Naive thymus-derived CD8-positive, alpha-beta T cell (primary cell): ENCODE measurements at places on chromosomes 16 and 17. TPM values are rescaled to one million over a fixed set of nuclear protein-coding genes. Genes with fewer than 3 reads are reported as not detected.

- DNase-seq, result no peak
- peaks cover 1% of the 10 kb centered on the region for H3K27me3 ChIP-seq
- no peaks in the 10 kb centered on the region for H3K36me3 ChIP-seq
- no peak overlapping the region for H3K27ac ChIP-seq
Measured at GRCh38 chr16:66476328-66477027, 49.4 kb downstream of the BEAN1 start.

- H3K27me3 ChIP-seq, result no peaks in the 10 kb centered on the region
- peaks cover 9% of the 10 kb centered on the region for H3K4me1 ChIP-seq
- DNase-seq, result peak; percentile 57
- no peak overlapping the region for H3K27ac ChIP-seq
Measured at GRCh38 chr17:4548721-4549531, 6.3 kb downstream of the MYBBP1A start.

- H3K36me3 ChIP-seq, result no peaks in the 10 kb centered on the region
- H3K4me1 ChIP-seq, result peaks cover 20% of the 10 kb centered on the region
- no peak for DNase-seq
- H3K27me3 ChIP-seq, result peaks cover 7% of the 10 kb centered on the region
- no peak overlapping the region for H3K27ac ChIP-seq
Measured at GRCh38 chr17:50769884-50770283, 2.6 kb upstream of the ANKRD40CL start.

GRCh38 chr16:73231379-73231778, 183.5 kb upstream of the ZFHX3 start:
- H3K36me3 ChIP-seq, result no peaks in the 10 kb centered on the region
- H3K4me3 ChIP-seq, result no peak overlapping the region
- no peaks in the 10 kb centered on the region for H3K4me1 ChIP-seq

KLHL36 gene
- total RNA-seq, result 157 TPM
